Naive thymus-derived CD8-positive, alpha-beta T cell (primary cell): ENCODE measurements at places on chromosomes 1 and 21. TPM values are rescaled to one million over a fixed set of nuclear protein-coding genes. Genes with fewer than 3 reads are reported as not detected.
A peak's percentile ranks its signal among the peaks of the same experiment; 100 is the strongest.

The AVPR1B gene
- not detected for total RNA-seq

The FCAMR gene
- total RNA-seq: not detected

The DYNLT4 gene
- 1.2 TPM for total RNA-seq

The SCMH1 gene
- total RNA-seq: 18.1 TPM

The DMBX1 gene
- total RNA-seq: not detected

DNA sequence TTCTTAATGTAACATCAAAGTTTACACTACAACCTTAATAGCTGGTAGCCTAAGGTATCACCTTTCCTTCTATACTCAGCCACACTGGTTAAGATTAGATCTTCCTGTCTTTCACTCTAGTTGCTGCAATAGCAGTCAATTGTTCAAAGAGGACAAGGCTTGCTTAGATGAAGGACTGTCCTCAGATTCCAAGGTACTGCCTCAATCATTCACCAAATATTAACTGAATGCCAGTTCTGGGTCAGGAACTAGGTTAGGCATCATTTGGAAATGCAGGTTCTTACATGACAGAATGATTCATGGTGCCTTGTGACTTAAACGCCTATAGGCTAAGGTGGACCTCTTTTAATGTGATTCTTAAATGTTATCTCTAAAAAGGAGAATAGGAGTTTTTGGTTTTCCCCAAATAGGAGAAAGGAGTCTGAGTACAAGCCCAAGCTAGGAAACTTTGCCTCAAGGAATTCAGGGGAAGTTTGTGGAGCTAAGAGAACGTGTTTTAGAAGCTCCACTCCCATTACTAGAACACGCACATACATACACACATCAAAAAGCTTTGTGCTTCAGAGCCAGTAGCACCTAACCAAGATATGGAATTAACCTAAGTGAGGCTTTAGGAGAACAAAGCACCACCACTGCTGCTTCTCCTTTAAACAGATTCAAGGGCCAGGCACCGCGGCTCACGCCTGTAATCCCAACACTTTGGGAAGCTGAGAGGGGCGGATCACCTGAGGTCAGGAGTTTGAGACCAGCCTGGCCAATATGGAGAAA, 8.5 kb upstream of the WDR47 start:
- H3K27ac ChIP-seq: no peak overlapping the region
- no peak overlapping the region for H3K4me3 ChIP-seq
- DNase-seq: no peak

DNA sequence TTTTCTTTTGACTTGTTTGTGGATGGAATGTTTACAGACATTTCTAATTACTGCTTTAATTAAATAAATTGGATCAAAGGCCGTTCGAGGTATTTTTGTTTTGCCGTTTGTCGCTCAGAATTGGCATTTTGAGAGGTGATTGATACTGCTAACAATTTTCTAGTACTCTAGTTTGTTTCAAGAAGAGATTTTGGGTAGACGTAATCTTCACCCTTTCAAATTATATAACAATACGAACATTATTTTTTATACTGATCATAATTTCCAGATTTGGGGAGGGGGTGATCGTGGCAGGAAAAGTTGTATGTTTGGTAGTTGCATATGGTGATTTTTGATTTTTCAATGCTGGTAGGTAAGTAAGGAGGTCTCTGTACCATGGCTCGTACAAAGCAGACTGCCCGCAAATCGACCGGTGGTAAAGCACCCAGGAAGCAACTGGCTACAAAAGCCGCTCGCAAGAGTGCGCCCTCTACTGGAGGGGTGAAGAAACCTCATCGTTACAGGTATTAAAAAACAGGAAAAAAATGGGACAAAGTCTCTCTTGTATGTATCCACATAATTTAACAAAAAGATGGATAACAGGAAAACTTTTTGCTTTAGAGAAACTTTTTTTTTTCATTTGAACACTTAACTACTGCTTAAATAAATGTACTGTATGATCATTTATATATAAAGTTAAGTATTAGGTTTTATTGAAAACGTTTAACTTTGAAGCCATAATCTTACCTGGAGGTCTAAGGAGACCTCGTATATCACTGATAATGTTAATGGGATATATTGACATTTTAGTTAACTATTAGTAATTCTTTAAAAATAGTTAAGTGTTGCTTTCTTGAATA, 1.7 kb downstream of the H3-3A start:
- H3K4me3 ChIP-seq: peak overlapping the region; percentile 98
- H3K36me3 ChIP-seq: peaks cover 54% of the 10 kb centered on the region
- peaks cover 73% of the 10 kb centered on the region for H3K4me1 ChIP-seq
- no peaks in the 10 kb centered on the region for H3K27me3 ChIP-seq
- H3K27ac ChIP-seq: peak overlapping the region; percentile 98
- peak; percentile 21 for DNase-seq

- peak overlapping the region; percentile 52 for H3K27ac ChIP-seq
- no peak overlapping the region for H3K4me3 ChIP-seq
These were observed 58.3 kb downstream of the KIF21B start for GRCh38 chr1:200965111-200965805.

DNA sequence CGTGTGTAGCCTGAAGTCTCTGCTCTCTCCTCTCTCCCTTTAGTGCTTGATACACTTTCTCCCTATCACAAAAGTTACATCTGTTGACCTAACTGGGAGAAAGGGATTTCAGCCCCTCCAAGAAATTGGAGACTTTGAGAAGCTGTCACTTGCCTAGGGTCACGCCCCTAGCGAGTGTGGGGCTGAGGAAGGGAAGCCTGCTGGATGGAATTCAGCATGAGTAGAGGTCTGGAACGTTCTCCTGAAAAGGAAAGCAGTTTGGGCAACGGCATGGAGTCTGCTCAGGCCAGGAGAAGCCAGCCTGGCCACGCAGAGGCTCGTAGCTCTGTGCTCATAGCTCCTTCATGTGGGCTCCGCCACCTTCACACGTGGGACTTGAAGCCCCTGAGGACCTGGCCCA, 22.4 kb downstream of the COL16A1 start:
- no peak overlapping the region for H3K27ac ChIP-seq
- no peaks in the 10 kb centered on the region for H3K36me3 ChIP-seq
- DNase-seq: no peak
- no peak overlapping the region for H3K4me3 ChIP-seq

DNA sequence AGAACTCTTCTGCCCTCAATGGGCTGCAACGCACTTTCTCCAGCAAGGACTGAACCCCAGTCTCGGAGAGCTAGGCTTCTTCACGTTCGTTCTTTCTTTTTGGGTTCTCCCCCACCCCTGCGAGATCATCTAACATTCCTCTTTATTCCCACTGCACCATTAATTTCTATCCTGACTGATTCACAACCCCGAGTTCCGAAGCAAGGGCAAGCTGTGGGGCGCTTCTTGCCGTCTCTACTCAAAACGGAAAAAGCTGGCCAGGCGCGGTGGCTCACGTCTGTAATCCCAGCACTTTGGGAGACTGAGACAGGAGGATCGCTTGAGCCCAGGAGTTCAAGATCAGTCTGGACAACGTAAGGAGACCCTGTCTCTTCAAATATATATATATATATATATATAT, 37.4 kb upstream of the BTG2 start:
- no peaks in the 10 kb centered on the region for H3K27me3 ChIP-seq
- DNase-seq: no peak
- no peaks in the 10 kb centered on the region for H3K36me3 ChIP-seq
- peaks cover 21% of the 10 kb centered on the region for H3K4me1 ChIP-seq
- H3K4me3 ChIP-seq: peak overlapping the region; percentile 90

GRCh38 chr1:211541720-211542477, 37.1 kb downstream of the SLC30A1 start:
- peaks cover 4% of the 10 kb centered on the region for H3K4me1 ChIP-seq
- no peak for DNase-seq
- peaks cover 5% of the 10 kb centered on the region for H3K27me3 ChIP-seq
- H3K4me3 ChIP-seq: no peak overlapping the region
- no peaks in the 10 kb centered on the region for H3K36me3 ChIP-seq

GRCh38 chr1:13664451-13664850, 35.5 kb upstream of the PRDM2 start:
- H3K4me3 ChIP-seq: no peak overlapping the region
- no peak overlapping the region for H3K27ac ChIP-seq
- no peaks in the 10 kb centered on the region for H3K36me3 ChIP-seq
- peaks cover 4% of the 10 kb centered on the region for H3K4me1 ChIP-seq
- no peak for DNase-seq

- H3K4me3 ChIP-seq: no peak overlapping the region
- DNase-seq: no peak
- H3K27me3 ChIP-seq: peaks cover 25% of the 10 kb centered on the region
- peaks cover 6% of the 10 kb centered on the region for H3K36me3 ChIP-seq
- H3K27ac ChIP-seq: no peak overlapping the region
These were observed 18.8 kb upstream of the CITED4 start for GRCh38 chr1:40880813-40881549.

DNA sequence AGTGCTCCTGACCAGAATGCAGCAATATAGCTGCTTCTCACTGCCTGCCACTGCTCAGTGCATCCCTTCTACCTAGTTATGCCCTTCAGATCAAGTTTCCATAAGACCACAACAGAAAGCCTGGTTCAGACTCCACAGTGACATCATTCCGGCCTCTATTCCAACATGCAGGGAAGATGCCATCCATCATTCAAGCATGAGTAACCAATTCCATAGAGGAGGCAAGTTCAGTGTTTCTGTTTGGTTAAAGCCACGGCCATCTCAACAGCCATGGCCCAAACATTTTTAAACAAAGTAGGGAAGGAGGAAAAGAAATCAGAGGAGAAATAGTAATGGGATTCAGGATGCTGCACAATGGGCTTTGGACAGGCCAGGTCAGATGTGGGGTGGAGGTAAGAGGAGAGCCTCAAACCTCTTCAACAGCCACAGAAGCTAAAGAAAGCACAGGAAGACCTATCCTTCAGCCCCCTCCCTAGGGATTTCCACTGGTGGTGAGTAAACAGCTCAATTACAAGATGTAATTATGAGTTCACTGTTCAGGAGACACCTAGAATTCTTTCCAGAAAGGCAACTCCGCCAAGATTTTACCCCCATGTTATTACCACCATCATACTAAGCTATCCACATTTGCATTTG, 484.9 kb downstream of the SETD4 start:
- no peak overlapping the region for H3K27ac ChIP-seq
- no peaks in the 10 kb centered on the region for H3K36me3 ChIP-seq
- H3K4me3 ChIP-seq: no peak overlapping the region
- no peaks in the 10 kb centered on the region for H3K27me3 ChIP-seq
- no peaks in the 10 kb centered on the region for H3K4me1 ChIP-seq

- DNase-seq: no peak
- H3K4me3 ChIP-seq: peak overlapping the region; percentile 94
- H3K4me1 ChIP-seq: peaks cover 77% of the 10 kb centered on the region
- H3K27ac ChIP-seq: peak overlapping the region; percentile 96
- H3K27me3 ChIP-seq: no peaks in the 10 kb centered on the region
These were observed 661 bp downstream of the GBP4 start for GRCh38 chr1:89198081-89198480.

- H3K4me3 ChIP-seq: no peak overlapping the region
- DNase-seq: no peak
- H3K4me1 ChIP-seq: no peaks in the 10 kb centered on the region
These were observed 4.8 kb upstream of the MYOG start for GRCh38 chr1:203090421-203091198.

GRCh38 chr1:34690269-34690668, 64.6 kb upstream of the GJB5 start:
- no peak overlapping the region for H3K27ac ChIP-seq
- no peaks in the 10 kb centered on the region for H3K4me1 ChIP-seq
- H3K27me3 ChIP-seq: peaks cover 9% of the 10 kb centered on the region
- DNase-seq: no peak

DNA sequence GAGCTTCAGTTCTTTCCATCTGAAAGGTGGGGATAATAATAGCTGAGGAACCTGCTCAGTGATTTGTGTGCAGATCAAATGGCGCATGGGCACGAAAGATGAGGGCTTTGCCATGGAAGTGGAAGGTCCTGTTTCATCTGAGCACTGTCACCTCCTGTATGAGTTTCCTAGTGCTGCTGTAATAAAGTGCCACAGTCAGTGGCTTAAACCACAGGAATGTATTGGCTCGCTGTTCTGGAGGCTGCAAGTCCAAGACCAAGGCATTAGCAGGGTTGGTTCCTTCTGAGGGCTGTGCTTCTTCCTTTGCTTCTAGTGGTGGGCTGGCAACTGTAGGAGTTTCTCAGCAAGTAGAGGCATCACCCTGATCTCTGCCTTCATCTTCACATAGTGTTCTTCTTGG, 51.1 kb upstream of the RBM15 start:
- no peak for DNase-seq
- no peaks in the 10 kb centered on the region for H3K27me3 ChIP-seq
- H3K36me3 ChIP-seq: no peaks in the 10 kb centered on the region
- no peaks in the 10 kb centered on the region for H3K4me1 ChIP-seq

DNA sequence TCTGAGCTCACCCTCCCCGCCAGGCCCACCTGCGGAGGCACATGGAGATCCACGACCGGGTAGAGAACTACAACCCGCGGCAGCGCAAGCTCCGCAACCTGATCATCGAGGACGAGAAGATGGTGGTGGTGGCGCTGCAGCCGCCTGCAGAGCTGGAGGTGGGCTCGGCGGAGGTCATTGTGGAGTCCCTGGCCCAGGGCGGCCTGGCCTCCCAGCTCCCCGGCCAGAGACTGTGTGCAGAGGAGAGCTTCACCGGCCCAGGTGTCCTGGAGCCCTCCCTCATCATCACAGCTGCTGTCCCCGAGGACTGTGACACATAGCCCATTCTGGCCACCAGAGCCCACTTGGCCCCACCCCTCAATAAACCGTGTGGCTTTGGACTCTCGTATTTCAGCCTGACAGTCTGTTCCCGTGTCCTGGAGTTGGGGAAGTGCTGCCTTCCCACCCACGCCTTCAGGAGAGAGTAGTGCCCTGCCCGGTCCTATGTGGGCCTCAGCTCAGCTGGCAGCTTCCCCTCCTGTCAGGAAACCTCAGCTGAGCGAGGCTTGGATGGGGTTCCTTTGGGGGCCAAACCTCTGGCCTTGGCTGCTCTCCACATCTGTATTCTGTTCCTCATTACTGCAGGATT, 9.2 kb downstream of the ZBTB48 start:
- H3K27me3 ChIP-seq: no peaks in the 10 kb centered on the region
- H3K27ac ChIP-seq: no peak overlapping the region
- H3K36me3 ChIP-seq: peaks cover 35% of the 10 kb centered on the region
- DNase-seq: no peak
- H3K4me3 ChIP-seq: no peak overlapping the region
- H3K4me1 ChIP-seq: peaks cover 37% of the 10 kb centered on the region

GRCh38 chr1:174797398-174797797, 202.3 kb upstream of the CACYBP start:
- H3K27ac ChIP-seq: peak overlapping the region; percentile 35
- H3K4me1 ChIP-seq: peaks cover 13% of the 10 kb centered on the region
- no peaks in the 10 kb centered on the region for H3K36me3 ChIP-seq
- no peaks in the 10 kb centered on the region for H3K27me3 ChIP-seq
- no peak for DNase-seq
